ENCODE measurements at places on chromosomes 11 and 22.

DNA sequence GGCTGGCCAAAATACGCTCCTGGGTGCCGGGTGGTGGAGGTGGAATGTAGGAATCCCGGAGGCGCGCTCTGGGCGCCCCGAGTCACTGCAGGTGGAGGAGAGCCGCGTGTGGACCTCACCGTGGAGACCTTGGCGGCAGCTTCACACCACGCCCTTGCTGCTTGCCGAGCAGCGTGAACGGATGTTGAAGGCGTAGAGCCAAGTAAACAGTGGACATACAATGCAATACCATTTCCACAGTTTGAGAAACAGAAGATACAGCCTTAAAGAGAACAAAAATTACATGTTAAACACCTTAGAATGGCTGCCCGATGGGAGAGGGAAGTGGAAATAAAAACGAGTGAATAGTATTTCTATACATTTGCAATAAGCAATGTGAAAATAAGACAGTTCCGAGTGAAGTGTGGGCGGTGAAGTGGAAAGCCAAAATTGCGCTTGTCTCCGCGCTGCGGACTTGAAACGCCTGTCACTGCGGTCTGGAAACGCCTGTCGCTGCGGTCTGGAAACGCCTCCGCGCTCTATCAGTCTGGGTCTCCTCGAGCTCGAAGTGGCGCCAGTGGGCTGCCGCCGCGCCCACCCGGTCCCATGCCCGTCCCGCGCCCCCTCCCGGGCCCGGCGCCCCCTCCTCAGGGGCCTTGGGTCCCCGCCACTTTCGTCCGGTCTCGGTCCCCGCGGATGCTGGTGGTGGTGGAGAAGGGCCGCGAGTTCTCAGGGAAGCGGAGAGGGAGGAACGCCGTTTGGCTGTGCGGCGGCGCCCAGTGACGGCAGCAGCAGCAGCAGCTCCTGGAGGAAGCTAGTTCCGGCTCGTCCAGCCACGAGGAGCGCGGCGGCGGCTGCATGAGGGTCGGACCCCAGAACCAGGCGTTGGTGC, 1.6 kb downstream of the NCR3LG1 start:
- DNase-seq: peak; percentile 44

DNA sequence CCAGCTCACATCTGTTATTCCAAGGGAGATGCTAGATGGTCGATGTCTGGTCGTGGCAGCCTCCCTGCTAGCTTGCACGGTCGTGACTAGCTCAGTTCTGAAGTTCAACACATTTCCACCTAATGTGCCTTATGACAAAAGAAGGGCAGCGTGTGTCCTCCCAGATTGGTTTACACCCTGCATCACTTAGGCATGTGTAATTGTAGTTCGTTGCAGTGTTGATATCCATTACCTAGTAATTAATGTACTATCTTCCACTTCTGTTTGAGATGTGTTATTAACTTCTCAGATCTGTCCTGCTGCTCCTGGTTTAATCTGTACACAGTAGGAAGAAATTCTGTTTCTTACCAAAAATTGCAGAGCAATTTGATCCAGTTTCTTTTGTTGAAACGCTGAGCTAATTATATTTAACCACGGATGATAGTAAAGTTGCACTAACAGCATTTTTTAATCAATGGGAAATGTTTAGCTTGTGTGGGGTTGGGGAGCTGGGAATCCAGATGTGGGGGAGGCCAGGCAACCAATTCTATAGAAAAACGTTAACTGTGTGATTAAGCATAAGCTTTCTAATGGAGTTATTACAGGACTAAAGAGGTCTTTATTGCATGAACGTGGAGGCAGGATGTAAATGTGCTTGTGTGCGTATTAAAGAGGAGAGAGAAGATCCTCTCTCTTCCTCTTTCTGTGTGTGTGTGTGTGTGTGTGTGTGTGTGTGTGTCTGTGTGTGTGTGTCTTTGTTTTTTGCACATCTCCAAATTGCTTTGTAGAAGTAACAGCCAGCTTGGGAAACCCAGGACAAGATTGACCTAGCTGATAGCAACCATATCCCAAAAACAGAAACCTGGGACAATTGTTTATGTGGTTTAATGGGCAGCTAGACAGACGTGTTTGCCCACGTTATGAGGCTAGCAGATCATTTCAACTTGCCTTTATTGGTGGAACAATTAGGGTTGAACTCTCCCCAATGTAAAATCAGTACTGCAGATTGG, 145.7 kb upstream of the TTC12 start:
- DNase-seq: no peak

- DNase-seq: peak; percentile 57
Measured at GRCh38 chr11:64448599-64449380, 89.8 kb downstream of the RPS6KA4 start.

- DNase-seq: no peak
Measured at GRCh38 chr22:24002272-24002671, 3.0 kb downstream of the GSTT4 start.

- DNase-seq: no peak
Measured at GRCh38 chr22:35288116-35288515, 11.6 kb upstream of the TOM1 start.

DNA sequence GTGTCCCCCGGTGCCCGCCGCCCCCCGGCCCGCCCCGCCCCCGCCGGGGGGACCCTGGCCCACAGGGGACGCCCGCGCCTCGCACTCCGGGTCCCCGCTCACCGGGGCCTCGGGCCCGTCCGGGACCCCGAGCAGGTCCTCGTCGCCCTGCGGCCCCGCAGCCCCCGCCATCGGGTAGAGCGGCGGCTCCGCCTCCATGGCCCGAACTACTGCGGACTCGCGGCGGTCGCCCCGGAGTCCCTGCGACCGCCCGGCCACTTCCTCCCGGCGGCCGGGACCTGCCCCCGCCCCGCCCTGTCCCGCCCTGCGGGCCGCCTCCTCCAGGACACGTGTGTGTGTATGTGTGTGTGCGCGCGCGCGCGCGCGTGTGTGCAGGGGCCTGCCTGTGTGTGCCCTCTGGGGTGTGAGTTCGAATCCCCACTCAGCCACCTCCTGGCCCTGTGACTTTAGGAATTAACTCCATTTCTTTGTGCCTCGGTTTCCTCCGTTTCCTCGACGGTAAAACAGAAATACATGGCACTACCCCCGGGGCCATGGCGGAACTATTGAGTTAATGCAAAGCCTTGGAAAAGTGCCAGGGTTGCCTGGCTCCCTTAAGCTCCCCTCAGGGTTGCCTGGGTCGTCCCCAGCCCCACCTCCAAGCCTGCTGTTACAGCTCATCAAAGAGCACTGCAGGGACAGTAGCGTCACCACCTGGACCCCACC, at the start of gene UNC93B1:
TSS of gene UNC93B1 (minus strand) at position 252 of the 705 bp plus-strand sequence. CDS start at position 198, 54 bp downstream.
- DNase-seq: peak; percentile 56

DNA sequence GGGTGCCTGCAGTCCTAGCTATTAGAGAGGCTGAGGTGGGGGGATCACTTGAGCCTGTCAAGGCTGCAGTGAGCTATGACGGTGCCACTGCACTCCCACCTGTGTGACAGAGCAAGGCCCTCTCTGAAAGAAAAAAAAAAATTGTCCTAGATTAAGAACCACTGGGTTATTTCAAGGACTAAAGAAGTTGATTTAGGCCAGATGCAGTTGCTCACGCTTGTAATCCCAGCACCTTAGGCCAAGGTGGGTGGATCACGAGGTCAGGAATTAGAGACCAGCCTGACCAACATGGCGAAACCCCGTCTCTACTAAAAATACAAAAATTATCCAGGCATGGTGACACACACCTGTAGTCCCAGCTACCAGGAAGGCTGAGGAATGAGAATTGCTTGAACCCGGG, 129.0 kb downstream of the MRTFA start:
- no peak for DNase-seq

DNA sequence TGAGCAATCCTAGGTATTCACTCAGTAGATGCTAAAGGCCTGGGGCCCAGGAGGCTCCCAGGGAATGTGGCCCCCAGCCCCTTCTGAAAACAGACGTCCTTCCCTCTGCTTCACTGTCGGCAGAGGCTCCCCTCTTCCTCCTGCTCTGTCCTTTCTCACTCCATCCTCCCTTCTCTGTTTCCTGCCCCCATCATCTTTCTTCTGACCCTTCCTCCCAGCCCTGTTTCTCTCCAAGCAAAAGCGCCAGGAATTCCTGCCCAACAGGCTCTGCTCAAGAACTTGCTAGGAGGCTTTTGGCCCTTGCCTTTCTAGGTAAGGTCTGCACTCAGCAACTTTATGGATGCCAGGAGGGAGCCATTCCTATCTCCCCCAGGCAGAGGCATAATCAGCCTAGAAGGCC, 300.5 kb downstream of the NTM start:
- DNase-seq: no peak

- no peak for DNase-seq
Measured at GRCh38 chr11:29282088-29282487, 734.7 kb downstream of the KCNA4 start.

- no peak for DNase-seq
Measured at GRCh38 chr11:69040581-69041260, 8.0 kb upstream of the TPCN2 start.

GRCh38 chr11:96055706-96056387, 131.9 kb upstream of the MTMR2 start:
- no peak for DNase-seq

DNA sequence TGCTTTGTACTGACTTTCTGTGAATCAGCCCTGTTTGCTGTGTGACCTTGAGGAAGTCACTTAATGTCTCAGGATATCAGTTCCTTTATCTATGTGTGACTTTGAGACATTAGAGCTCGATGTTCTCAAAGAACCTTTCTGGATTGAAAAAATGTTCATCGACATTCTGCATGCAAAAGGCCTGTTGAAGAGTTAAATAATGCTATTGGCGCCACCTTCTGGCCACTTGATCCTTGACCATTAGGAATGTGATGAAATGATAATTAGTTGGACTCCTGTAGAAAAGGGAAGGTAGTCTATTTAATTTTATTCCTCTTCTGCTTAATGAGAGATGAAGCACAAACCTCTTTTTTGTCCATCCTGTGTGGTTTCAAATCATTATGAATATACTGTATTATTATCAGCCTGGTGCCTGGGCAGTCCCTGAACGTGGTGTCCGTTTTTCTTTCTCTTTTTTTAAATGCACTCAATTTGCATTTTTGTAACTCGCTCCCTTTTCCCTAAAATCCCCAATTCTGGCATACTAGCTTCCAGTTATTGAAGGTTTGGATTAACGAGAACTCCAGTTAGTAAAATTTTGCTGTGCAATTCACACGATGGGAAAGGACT, 20.7 kb downstream of the ELF5 start:
- peak; percentile 17 for DNase-seq

DNA sequence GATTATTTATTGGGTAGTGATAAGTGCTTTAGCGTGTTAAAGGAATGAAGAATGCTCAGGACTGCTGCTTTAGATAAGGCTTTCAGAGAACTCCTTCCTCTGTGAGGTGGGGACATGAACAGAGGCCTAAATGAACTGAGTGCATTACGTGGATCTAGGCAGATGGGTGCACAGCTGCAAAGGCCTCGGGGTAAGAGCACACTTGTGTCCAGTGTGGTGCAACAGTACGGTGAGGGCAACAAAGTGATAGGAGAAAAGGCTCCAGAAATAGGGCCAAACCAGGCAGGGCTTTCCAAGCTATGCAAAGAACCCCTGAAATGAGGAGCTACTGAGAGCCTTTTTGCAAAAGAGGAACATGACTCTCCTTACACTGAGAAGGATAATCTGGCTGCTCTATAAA, 45.3 kb upstream of the ARHGAP32 start:
- no peak for DNase-seq

DNA sequence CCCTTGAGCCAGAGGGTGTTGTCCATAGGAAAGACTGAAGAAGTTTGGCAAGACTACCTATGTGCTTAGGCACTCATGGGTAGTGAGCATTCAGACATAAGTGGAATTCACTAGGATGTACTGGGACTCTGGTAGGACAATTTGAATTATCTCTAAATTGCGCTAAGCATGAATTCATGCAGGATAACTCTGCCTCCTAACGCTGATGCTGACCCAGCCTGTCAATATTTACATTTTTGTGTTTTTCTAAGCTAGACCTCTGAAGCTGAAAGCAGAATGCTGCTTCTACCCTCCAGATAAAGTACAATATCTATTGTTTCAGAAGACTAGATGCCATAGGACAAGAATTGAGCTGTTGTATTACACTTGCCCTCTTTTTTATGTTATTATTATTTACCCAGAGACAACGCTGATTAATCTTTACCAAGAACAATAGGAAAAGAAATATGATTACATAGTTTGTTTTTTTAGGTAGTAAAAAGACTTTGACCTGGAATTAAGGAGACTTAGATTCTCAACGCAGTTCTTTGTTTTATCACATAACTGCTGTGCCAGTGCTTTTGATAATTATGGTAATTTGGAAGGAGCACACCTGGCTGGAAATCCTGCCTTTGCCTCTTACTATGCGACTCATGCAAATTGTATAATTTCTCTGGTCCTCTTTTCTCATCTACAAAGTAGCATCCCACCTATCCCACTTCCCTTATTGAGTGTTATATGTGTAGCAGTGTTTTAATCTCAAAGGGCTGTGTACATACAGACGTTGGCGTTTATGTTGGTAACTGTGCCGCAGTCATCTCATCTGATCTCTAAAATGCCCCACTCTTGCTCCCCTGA, 21.2 kb upstream of the GRAMD1B start:
- DNase-seq: no peak

DNA sequence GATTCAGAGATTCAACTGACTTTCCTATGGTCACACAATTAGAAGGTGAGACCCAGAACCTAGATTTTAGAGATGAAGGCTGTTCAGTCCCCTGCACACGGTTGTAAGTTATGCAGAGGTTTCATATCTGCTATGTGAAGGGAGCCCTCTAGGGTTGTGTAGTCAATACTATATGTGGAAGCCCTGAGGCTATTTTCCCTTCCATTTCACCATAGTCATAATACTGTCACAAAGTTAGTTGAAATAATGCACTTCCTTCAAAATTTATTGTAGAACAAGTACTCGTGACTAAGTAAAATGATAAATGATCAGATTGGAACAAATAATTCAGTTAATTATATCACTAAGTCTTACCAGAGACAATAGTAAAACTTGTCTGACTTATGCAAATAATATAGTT, 48.8 kb downstream of the ENDOD1 start:
- no peak for DNase-seq

- DNase-seq: no peak
Measured at GRCh38 chr11:82988936-82989627, 82.6 kb downstream of the RAB30 start.

- no peak for DNase-seq
Measured at GRCh38 chr22:42645341-42645937, 3.8 kb downstream of the CYB5R3 start.
